CD4-positive, alpha-beta T cell treated with Interleukin-15 for 4 hours (primary cell): ENCODE measurements at places on chromosomes 7 and 10.

DNA sequence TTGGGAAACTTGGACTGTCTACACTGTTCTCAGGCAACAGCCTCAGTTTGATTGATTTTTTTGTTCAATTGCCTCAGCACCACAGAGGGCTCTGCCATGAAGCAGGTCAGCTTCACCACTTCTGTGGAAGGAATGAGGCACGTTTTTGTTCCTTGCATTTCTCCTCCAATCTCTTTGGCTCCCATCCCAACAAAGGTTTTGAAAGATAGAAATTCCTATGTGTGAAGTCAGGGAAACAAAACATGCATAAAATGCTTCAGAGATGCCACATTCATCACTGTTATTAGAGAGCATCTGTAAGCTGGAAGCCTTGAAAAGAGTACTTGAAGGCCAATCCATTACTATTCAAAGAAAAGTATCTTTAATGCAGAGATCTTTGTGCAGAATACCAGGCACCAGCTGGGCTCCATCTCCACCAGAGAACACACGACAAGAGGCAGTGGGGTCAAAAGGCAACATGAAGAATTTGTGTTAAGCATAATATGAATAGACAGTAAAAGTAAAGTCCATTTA lies 249.1 kb upstream of the LYZL1 start:
- no peak for DNase-seq

DNA sequence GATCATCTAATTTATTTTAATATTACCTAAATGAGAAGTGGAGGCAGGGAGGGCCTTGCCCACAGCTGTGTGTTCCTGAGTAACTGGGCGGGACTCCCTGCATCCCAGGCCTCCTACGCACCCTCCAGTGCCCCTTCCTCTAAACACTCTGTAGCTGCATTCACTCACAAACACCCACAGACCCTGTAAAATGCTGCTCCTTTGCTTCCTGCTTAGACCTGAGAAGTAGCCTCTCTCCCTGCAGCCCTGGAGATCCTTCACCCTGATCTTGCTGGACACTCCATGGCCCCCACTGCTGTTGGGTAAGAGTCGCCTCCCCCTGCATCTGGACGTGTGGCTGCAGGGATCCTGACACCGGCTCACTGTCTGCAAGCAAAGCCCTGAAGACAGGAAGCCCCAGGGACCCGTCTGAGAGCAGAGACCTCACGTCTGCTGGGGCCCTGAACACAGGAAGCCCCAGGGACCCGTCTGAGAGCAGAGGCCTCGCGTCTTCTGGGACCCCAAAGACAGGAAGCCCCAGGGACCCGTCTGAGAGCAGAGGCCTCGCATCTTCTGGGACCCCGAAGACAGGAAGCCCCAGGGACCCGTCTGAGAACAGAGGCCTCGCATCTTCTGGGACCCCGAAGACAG lies 589.8 kb downstream of the DNAJB6 start:
- no peak for DNase-seq

DNA sequence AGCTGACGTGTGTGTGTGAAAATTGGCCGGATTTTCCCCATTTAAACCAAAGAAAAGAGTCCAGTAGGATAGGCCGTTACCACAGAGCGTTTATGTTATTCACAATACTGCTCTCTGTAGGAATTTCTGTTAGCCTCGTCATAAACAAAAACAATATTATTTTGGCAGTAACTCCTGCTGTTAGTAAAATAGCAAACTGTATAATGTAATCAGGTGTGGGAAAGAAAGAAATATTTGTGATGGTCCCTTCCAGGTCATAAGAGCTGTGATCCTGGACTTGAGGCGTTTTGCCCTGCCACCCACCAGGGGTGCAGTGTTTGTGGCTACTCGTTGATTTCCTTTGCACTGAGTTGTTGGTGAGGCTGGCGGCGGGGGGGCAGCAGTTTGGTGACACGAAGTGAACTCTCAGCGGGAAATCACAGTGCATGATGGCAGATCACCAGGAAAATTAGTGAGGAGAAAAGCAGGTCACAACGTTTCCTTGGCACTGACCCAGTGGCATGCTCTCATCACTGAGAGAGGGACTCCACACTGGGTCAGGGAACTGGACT lies 2.8 kb downstream of the EEPD1 start:
- DNase-seq: no peak

DNA sequence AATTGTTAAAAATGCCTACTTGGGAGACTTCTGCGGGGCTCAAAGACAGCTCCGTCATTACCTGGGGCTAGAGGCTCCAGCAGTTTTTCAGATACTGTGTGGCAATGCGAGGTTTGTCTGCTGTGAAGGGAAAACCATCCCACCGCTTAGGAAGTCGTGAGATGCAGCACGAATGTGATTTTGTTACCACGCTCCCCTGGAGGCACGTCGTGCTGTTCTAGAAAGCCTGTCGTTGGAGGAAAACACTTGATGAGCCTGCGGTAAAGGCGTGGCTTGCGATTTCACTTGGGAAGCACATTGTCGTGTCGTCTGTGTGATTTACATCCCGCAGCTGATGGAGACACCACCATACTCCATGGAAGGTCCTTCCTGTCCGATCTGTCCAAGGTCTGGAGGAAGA lies 39.3 kb downstream of the CAMK1D start:
- no peak for DNase-seq

- no peak for DNase-seq
Observed at GRCh38 chr7:1557771-1558170, 1.8 kb upstream of the TMEM184A start.

GRCh38 chr10:119316729-119317097 lies 109.3 kb downstream of the GRK5 start:
- DNase-seq: no peak

DNA sequence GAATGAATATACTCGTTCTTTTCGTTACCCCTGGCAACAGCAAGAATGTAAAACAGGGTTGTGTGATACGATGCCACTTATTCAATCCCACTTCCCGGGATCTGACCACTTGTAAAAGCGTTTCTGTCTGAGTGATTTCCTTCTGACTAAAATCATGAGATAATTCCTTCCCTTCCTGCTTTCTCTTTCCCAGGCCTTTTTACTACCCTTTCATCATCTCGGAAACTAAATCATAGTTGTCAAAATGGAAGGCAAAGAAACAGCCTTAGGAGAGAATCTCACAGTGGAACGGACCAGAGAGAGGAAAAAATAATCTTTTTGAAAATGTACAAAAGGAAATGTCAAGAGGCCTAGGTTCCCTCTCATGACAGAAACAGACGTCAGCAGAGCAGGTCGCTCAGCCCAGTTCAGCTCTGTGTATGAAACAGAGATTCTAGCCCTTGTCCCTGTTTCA lies 29.8 kb downstream of the DIP2C start:
- no peak for DNase-seq

DNA sequence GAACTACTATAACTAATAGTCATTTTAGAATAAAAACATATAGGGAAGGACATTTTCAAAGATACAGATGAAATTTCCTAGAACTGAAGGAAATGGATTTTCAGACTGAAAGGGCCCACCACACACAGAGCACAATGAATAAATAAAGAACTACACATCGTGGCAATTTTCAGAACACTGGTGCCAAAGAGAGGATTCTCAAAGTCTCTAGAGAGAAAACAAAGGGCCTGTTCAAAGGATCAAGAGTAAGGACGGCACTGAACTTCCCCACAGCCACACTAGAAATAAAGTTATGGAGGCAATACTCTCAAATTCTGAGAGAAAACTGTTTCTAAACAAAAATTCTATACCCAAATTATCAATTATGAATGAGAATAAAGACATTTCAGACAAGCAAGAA lies 21.9 kb downstream of the NAPEPLD start:
- DNase-seq: no peak

DNA sequence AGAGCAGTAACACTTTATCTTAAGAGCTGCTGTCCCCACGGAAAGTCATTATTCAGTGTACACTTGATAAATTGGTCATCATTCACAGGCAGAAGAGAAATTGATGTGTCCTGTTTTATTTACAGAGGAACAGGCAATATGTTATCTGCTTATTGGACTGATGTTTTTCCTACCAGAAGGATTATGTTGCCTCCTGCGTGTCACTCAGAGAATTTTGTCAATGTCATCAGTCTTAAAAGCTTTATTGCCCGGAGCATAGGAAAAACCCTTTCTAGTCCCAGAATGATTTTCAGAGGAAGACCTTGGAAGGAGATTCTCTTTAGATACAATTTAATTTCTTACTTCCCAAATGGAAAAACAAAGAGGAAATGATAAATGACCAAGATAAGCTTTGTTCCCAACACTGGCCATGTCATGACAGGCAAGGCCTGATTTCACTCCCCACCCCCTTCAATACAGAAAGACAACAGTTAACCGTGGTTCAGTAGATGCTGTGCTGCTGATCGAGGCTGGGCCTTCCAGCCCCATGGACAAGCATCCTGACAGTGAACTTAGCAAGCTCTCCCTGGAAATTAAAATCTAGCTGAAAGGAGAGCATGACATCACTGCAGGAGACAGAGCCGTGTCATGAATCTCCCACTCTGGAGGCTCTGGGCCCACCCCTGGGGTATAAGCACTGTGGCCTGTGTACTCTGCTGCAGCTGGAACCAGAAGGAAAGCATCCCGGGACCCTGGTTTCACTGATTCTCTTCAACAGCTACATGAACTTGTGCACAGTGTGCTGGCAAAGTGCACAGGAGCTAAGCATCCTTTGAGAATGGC lies 118.8 kb upstream of the LYZL2 start:
- no peak for DNase-seq

DNA sequence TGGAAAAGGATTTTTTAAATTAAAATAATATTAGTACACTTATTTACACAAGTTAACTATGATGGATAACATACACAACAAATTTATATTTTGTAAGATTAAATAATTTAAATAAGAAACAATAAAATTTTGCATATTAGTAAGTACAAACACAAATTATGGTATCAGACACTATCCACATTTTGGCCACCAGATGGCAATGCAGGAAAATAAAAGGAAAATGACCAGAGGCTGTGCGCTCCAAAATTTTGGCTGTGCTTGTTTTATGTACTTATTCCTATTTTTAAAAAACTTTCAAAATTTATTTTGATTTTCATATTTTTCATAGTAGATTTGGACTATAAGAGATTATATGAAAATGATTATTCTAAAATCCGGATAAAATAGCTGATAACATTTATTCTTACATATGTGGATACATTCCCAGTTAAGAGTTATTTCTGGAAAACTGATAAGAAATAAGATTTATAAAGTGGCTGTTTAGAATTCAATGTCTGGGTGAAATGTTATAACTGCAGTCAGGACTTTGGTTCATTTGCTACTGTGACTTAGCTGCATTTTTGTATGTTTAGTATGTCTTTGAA lies 274.7 kb upstream of the HGF start:
- DNase-seq: no peak

DNA sequence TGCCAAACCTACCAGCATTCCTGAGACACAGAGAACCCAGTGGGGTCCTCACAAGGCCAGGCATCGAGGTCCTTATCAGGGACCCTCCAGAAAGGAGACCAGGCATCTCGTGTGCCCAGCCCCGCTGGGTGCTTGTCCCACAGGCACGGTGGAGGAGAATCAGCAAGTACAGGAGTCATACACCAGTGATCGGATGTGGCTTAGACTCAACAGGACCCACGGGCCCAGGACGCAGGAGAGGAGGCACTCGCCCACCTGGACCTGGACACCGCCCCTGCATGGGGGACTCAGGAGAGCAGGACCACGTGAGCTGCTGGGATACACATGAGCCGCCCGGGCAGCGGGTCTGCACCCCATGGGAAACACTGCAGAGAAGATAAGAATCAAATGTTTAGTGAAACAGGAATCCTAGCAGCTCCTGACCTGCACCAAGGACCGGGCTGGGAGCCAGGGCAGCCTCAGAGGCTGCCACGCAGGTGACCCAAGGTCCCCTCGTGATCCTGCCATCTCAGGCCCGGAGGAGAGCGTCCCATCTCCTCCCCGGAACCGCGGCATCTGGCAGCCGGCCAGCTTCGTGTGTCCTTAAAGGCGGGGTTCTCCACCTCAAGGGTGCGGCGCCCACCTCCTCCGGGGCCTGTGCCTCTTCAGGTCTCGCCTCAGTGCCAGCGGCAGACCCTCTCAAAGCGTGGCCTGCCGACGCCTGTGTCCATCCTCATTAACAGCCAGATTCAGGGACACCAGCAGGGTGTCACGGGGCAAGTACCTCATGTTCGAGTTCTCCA lies 59.2 kb downstream of the FOXL3 start:
- DNase-seq: no peak

GRCh38 chr10:98150544-98150943 lies 16.1 kb downstream of the R3HCC1L start:
- DNase-seq: no peak

DNA sequence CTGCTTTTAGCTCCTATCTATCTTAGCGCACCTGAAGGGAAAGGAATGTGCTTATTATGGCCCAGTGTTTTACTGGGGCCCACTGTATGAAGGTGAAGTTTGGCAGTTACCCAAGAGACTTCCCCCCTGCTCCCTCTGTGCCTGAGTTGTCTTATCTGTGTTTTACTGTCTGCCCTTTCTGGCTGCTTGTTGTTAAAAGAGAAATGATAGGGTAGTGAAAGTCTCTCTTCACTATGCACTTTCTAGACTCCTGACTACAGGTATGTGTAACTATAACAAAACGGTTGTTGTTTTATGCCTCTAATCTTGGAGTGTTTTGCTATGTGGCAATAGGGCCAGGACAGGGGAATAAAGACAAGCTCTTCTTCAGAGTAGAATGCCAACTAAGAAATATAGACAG lies 326.9 kb downstream of the KIF20B start:
- DNase-seq: no peak

GRCh38 chr7:30176463-30177109 lies 41.8 kb downstream of the MTURN start:
- DNase-seq: no peak

DNA sequence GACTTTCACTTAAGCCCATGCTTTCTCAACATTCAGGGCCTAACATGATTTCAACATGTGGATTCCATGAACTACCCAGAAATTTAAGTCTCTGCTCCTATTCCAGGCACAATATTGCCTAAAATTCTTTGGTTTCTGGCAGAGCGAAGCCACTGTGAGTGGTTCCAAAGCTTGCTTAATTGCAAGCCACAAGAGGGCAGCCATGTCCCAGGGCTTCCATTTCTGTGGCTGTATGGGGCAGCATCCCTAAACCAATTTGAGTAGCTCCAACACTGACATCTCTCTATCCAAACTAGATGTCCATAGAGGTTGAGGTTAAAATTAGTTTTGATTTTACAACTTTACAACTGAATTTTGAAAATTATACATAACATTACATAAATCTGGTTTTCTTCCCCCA lies 56.3 kb upstream of the MDFIC start:
- peak; percentile 70 for DNase-seq

- no peak for DNase-seq
Observed at GRCh38 chr7:82235713-82236112, 207.9 kb downstream of the CACNA2D1 start.

GRCh38 chr10:102398172-102399020 lies 2.9 kb downstream of the NFKB2 start:
- DNase-seq: no peak

- DNase-seq: no peak
Observed at GRCh38 chr7:30926313-30926712, 14.7 kb downstream of the AQP1 start.

- DNase-seq: no peak
Observed at GRCh38 chr10:11005725-11006427, 11.8 kb upstream of the CELF2 start.
